ENCODE measurements at places on chromosomes 12 and 14.

DNA sequence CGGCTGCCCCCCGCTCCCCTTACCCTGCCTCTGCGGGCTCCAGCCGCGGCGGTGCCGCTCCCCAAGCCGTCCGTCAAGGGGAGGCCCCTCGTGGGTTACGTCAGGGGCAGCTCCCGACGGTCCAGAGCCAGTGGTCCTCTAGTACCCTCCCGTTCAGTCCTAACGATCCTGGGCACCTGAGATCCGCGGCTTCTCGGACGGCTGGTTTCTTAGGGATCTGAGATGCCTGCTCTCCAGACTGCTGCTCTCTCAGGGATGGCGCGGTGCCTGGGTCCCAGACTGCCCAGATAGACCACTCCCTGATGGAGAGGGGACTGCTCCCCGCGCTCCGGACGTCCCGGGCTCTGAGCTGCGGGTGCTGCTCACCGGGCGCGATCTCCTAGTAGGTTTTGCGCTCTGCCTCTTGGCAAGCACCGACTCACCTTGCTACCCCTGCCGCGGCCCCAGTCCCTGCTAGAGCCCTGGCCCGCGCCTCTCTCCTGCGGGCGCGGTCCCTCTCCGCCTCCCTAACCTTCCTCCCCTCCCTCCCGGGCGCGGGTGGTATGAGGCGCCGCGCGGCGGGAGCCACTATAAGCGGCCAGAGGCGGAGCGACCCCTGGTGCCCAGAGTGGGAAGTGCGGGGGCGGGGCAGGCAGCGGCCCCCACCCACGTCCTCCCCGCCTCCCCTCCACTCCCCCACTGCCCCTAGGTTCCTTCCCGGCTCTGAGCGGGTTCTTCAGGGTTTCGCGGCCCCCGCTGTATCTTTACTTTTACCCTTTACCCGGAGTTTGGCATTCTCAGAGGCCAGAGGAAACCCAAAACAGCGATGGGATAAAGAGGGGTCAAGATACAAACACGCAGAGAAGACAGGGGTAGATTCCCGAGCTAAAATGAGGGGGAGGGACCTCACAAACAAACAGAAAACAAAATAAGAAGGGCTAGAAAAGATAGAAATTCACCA, at the start of gene C1QL4:
Gene C1QL4 (minus strand): TSS at position 544 of the 940 bp plus-strand sequence. CDS start 711 bp downstream, outside the sequence.
- peak; percentile 29 for DNase-seq

GRCh38 chr12:32583534-32583933, 95.6 kb upstream of the DNM1L start:
- DNase-seq, result no peak

- DNase-seq, result no peak
Observed at GRCh38 chr14:76336876-76337275, 39.1 kb upstream of the ESRRB start.

- DNase-seq, result peak; percentile 96
Observed at GRCh38 chr12:52280796-52281560, 6.5 kb downstream of the KRT86 start.

- DNase-seq, result peak; percentile 56
Observed at GRCh38 chr12:88570103-88570502, 10.2 kb downstream of the KITLG start.

GRCh38 chr14:62604524-62604923, 440.7 kb downstream of the KCNH5 start:
- no peak for DNase-seq

DNA sequence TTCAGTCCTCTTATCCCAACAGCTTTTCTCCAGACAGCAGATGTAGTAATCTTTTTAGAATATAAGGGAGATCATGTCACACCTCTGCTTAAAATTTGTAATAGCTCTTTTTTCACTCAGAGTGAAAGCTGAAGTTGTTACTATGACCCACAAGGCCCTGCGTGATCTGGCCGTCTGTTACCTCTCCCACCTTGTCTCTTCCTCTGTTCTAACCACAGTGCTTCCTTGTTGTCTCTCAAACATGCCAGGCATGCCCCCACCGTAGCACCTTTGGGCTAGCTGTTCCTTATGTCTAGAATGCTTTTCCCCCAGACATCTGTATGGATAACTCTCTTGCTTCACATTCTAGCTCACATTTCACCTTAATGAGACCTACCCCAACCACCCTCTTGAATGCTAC, 6.5 kb downstream of the NECAP1 start:
- no peak for DNase-seq

Measured in kidney glomerular epithelial cell (primary cell).